ENCODE measurements at places on chromosomes 11 and 22.

- peak; percentile 52 for DNase-seq
Observed at GRCh38 chr11:3807909-3808860, at the start of gene PGAP2. TSS of gene PGAP2 (plus strand) at chr11:3808560. CDS start at chr11:3811260, 2,700 bp downstream.

DNA sequence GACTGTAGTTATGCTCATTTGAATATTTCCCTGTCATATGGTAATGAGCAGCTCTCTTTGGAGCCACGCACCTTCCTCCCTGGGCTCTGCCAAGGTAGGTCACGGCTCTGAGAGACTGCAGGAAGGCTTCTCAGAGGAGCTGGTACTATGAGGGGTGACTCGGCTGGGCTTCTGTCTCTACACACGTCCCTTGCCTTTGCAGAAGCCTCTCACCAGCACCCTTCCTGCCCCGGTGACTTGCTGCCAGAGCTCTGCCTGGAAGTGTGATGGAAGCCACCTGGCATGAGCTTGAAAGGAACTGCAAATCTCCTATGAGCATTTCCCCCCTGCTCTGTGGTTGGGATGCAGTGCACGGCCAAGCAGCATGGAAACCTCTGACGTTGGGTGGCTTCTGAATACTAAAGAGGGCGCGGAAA, 74.2 kb downstream of the KIRREL3 start:
- DNase-seq = no peak

DNA sequence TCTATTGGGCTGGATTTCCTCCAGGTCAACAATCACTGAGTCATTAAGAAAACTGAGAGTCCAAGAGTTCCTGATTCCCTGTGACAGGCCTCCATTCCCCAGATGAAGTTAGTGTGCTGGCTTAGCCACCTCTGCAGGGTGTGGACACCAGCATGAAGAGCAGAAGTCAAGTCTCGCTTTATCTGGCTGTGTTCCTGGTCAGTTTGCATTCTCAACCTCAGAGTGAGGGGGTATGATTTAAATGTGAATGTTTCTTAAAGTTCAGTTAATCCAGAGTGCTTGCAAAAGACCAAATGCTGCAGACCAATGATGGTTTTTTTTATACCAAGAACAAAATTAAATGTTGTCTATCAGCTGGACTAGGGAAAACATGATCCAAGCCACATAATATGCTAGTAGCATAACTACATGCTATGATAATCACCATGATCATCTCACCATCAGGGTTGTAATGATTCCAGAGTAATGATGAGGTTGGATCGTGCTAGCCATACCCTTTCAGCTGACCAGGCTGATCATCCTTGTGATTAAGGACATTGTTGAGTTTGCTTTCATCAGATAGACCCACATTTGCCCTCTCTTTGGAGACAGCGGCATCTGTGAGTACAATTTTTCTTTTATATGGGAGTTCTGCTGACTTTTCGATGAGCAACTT, 145.8 kb upstream of the ARHGAP20 start:
- no peak for DNase-seq

- DNase-seq = no peak
Observed at GRCh38 chr11:83310718-83311117, 24.6 kb upstream of the CCDC90B start.

GRCh38 chr11:373716-374551, 4.6 kb downstream of the B4GALNT4 start:
- no peak for DNase-seq

GRCh38 chr22:47419239-47419638, 656.8 kb downstream of the TBC1D22A start:
- DNase-seq = no peak
